ENCODE measurements at places on chromosomes 1 and 21.

DNA sequence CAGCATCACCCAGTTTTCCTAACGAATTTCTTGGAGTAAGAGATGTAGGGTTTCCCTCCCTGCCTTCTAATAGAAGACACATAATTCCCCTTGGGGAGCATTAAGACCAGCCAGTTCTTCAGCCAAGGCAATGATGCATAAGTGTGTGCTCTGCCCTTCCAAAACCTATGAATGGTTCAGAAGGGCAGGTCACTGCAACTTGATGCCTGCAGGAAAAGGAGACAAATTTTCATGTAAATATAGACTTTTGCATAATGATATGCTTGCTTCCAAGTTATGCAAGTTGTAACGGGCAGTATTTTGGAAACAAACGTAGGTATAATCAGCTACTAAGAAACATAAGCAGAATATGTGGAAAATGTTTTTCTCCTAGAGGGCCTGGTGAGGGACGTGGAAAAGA, 31.6 kb downstream of the PTGS2 start:
- DNase-seq = no peak

GRCh38 chr21:44527983-44528633, 11.9 kb downstream of the KRTAP10-1 start:
- no peak for DNase-seq

DNA sequence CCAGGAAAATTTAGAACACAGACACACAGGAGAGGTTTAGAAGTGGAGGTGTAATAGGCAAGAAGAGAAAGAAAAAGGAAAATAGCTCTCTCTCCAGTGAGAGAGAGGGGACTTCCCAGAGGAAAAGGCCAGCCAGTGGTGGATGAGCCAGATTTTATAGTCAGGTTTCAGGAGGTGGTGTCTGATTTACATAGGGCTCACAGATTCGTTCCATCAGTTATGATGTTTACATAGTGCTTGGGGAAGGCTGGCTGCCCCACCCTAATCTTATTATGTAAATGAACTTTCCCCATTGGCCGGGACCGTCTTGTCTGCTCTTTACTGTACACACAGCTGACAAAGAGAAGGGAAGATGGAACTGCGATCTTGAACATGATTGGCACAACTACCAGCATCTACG, 797.3 kb downstream of the PLA2G4A start:
- DNase-seq = peak; percentile 75

- peak; percentile 41 for DNase-seq
Observed at GRCh38 chr1:242477944-242478343, 46.6 kb downstream of the PLD5 start.

GRCh38 chr1:3035563-3036446, 14.5 kb downstream of the ACTRT2 start:
- DNase-seq = no peak

All from SK-N-DZ (cell line).